ENCODE measurements at places on chromosomes 1 and 21.

GRCh38 chr1:216935901-216936300, 212.7 kb upstream of the ESRRG start:
- no peak for DNase-seq

DNA sequence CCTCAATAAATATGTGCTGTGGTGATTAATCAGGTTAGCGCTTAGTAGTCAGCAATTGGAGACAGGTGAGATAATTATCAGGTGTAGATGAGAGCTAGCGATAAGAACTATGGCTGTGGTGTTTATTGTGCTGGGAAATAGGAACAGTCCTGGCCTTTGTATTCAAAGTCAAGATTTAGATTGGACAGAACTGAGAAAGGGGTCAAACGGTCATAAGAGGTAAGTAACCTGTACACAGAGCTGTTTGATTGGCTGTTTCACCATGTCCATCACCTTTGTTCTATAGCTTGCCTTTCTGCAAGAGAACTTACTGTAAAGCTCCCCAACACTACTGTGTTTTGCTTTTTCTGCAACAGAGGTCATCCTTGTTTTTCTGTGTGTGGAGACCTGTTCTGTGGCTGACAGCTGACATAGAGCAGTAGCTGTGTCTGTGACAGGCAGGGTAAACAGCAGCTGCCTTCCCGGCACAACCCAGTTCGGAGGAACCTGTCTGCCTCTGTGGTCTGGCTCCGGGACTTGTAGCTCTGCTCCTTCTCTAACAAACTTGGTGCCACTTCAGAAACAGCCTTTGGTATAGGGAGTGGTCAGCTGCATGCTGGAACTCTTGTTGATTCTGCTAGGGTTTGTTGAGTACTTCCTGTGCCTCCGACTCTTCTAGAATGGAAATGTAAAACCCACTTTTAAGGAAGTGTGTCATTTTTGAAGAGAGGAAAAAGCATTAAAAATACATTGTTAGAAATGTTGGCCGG, 21.1 kb upstream of the CDC42 start:
- DNase-seq: no peak

- DNase-seq: no peak
These were observed 106.0 kb downstream of the ELAVL4 start for GRCh38 chr1:50214717-50215116.

- DNase-seq: no peak
These were observed 72.8 kb upstream of the NR5A2 start for GRCh38 chr1:199954699-199955098.

GRCh38 chr1:28380394-28380793, 10.9 kb downstream of the PHACTR4 start:
- DNase-seq: no peak

DNA sequence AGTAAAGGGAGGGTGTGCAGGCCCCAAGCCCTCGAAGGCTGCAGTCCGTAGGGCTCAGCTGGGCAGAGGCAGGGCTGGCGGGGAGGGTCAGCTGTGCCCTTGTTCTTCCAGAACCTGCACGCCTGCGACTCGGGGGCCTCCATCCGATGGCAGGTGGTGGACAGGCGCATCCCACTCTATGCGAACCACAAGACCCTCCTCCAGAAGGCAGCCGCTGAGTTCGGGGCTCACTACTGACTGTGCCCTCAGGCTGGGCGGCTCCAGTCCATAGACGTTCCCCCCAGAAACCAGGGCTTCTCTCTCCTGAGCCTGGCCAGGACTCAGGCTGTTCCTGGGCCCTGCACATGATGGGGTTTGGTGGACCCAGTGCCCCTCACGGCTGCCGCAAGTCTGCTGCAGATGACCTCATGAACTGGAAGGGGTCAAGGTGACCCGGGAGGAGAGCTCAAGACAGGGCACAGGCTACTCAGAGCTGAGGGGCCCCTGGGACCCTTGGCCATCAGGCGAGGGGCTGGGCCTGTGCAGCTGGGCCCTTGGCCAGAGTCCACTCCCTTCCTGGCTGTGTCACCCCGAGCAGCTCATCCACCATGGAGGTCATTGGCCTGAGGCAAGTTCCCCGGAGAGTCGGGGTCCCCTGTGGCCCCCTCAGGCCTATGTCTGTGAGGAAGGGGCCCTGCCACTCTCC, 13.6 kb upstream of the LRRC3 start:
- no peak for DNase-seq

GRCh38 chr1:167659450-167659849, 29.4 kb downstream of the RCSD1 start:
- DNase-seq: no peak

DNA sequence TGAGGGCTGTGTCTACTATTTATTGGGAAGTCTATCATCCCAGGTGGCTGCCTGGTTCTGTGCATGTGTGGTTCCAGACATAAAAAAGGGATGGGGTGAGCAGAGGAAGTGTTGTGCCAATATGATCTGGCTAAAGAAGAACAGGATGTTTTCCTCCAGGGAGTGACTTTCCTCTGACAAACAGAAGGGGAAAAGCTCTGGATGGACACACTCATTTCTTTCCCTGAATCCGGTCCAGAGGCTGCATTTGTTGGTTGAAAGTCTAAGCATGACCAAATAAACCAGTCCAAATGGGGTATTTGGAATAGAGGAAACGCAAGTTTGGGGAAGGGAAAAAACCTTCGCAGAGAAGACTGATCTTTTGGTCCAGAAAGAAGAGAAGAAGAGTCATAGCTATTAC, 12.7 kb downstream of the GREM2 start:
- DNase-seq: no peak

GRCh38 chr1:224851848-224852261, 77.6 kb upstream of the DNAH14 start:
- no peak for DNase-seq

- no peak for DNase-seq
These were observed 30.6 kb downstream of the QSOX1 start for GRCh38 chr1:180185281-180185680.

GRCh38 chr21:32547018-32547417, 38.3 kb downstream of the TCP10L start:
- DNase-seq: no peak

All from NCI-H2029 (cell line).